ENCODE measurements at places on chromosomes 4 and X.

DNA sequence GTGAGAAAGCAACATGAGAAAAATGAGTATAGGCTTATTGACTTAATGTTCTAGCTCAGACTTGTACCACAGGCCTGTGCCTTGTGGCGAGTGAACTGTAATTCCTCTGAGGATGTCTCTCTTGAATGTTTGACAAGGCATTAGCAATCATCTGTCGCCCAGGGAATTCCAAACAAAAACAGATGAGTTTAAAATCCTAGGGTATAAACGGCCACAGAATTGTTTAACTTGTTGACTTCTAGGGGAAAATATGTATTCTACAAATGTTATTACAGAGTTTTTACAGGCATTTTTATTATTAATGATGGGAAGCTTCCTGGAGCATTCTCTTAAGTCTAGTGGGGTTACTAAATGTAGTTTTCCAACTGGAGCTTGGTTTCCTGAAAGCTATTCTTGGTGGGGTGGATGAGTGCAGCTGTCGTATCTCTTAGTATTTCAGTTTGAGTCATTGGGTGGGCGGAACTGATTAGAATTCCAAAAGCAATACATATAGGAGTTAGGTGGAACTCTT is 40.6 kb downstream of the ARHGAP10 start:
- DNase-seq: no peak

DNA sequence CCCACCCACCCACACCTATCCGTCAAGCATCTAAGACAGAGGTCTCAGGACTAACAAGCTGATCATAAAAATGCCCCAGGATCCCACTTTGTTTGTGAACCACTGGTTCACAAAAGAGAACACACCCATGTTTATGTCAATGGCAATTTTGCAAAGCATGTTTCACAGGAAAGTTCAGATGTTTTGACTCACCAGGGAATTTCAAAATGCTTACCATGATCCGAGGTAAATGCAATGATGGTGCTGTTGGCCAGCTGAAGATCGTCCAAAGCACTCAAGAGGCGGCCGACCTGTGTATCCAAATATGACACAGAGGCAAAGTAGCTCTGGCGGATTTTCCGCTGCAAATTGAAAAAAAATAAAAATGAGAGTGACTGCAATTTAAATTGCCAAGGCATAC is 15.0 kb downstream of the IDS start:
- no peak for DNase-seq

GRCh38 chrX:110421500-110422455 is 63.1 kb downstream of the RTL9 start:
- no peak for DNase-seq

DNA sequence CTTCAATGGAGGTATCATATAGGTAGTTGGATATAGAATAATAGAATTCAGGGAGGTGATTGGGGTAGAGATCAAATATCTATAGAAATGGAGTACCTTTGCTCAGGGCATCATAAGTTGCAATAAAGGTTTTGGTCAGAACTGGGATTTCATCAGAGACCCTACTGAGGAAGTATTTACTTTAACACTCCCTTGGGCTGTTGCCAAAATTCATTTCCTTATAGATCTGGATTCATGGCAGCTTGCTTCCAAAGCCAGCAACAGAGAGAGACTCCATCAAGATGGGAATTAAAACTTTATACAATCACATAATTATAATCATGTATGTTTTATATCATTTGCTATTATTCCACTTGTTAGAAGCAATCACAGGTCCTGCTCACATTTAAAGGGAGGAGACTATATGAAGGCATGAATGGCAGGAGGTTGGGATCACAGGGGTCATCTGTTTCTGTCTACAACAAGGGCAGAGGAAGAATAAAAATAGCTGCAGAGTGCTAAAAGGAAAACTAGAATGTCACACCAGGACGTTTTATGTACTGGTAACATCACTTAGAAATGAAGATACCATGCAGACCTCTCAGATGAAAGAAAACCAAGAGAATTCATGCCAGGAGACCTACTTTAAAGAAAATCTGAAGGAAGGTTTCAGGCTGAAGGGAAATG is 902.1 kb upstream of the LCORL start:
- no peak for DNase-seq

DNA sequence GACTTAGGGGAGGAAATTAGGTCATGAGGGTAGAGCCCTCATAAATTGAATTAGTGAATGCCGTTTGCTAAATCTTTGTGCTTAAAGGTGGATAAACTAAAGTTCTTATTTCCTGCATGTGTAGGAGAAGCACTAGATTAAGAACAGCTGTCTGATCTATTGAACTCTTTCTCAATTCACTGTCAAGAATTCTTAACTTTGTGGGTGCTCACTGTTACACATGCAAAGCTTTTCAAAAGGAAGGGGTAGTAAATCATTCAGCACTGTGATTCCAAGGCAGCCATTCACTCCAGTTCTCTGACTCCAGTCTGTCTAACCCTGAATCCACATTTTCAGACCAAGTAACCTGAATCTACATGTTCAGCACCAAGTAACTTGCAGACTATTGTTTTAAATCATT is 1520.1 kb downstream of the PCDH18 start:
- no peak for DNase-seq

DNA sequence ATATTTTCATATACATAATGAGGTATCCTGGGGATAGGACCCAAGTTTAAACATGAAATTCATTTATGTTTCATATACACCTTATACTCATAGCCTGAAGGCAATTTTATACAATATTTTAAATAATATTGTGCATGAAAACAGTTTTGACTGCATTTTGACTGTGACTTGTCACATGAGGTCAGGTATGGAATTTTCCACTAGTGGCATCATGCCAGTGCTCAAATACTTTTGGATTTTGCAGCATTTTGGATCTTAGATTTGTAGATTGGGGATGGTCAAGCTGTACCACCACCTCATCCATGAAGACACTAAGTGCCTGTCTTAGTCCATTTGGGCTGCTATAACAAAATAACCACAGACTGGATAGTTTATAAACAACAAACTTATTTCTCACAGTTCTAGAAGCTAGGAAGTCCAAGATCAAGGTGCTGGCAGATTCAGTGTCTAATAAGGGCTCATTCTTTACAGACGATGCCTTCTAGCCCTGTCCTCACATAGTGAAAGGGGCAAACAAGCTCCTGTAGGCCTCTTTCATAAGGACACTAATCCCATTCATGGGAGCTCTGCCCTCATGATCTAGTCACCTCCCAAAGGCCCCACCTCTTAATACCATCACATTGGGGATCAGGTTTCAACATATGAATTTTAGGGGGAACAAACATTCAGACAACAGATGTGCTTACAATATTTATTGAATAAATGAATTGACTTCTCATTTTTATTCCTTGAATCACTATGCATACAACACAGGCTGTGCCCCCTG is 9.4 kb downstream of the NUDT6 start:
- DNase-seq: no peak

- DNase-seq: no peak
Measured at GRCh38 chr4:4267981-4268380, 20.0 kb upstream of the TMEM128 start.

- no peak for DNase-seq
Measured at GRCh38 chr4:52014903-52015302, 5.3 kb downstream of the LRRC66 start.

GRCh38 chr4:79425586-79425985 is 17.6 kb upstream of the GK2 start:
- no peak for DNase-seq

GRCh38 chr4:151422854-151423253 is 13.9 kb downstream of the FHIP1A start:
- DNase-seq: no peak

DNA sequence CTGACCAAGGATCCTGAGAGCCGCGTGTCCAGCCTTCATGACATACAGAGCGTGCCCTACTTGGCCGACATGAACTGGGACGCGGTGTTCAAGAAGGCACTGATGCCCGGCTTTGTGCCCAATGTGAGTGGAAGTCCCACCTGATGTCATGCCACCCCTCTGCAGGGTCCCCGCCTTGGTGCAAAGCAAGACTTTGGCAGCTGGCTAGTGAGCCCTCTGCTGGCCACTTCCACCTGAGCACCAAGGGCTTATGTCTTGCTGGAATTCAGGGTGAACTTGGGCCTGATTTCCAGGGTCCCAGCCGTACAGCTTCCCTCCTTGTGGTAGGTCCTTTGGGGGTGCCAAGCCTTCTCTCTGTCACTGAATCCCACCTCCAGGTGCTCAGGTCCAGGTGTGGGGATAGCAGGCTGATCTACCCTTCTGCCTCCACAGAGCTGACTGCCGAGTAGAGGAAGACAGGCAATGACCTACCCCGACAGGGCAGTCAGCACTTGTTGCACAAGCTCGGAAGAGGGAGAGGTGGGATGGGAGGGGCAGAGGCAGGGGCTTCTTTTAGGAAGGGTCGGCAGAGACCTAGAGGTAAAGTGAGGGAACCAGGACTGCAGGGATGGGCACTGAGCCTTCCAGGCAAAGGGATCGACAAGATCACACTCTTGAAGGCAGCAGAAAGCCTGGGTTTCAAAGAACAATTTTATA is 248.1 kb downstream of the EVC2 start:
- DNase-seq: peak; percentile 66

DNA sequence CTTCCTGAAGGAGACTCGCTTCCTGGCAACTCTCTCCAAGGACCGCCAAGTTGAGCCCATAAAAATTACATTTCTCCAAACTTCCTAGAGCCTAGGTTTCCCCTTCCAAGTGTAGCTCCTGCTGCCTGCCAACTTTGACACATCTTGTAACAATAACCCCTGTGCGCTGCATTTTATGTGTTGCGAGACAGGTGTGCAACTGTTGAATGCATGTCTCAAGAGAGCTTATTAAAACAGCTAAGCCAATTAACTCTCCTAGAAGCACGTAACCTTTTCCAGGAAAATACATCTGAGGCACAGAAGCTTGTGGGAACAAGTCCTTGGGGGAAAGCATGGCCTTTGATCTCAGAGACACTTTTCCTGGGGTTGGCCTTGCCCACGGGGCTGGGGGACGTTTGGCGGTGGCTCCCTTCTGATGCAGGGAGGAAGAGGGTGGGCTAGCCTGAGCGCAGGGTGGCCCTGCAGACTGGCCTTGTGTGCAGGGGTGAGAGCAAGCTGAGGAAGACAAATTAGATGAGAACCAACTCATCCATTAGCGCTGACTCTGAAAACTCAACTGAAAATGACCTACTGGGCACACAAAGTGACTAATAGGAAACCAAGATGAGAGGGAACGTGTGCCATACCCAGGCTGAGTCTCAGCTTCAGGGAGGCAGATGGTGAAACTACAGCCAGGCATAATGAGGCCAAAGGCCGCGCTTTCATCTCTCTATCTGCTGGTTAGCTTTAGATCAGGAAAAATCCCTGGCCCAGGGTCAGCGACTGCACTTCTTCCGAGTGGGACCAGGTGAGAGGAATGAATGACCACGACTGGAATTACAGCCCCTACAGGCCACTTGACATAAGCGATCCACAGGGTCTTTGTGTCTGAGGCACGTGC is 75.3 kb downstream of the ENPP6 start:
- no peak for DNase-seq

GRCh38 chrX:107823456-107823855 is 2.2 kb upstream of the MID2 start:
- no peak for DNase-seq

DNA sequence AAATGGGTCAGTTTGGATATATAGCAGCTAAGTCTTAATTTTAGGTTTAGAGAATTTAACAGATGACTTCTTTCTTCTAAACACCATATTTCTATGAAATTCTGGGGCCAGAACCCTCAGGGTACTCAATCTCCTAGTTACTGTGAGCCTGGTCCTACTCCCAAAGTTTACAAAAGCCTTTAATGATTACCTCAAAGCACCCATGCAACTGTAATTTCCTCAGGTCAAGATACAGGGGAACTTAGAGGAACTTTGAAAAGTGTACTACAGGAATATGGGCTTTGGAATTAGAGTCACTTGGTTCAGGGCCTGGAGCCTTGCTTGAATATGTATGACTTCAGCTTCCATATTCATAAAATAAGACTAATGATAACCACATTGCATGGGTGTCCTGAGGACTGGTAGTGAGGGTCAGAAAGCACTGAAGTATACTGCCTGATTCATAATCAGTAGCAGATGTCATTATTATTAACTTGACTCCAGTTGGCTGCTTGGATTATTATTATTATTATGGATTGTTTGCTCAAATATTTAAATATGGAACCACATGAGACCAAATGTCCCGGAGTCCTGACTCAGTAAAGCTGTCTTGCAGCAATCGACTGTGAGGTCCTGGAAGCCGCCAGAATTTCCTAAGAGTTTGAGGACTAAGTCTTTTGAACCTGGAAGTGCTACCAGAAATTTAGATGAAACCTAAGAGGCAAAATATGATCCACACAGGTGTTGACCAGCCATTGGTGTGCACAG is 2.0 kb upstream of the ADH7 start:
- no peak for DNase-seq

DNA sequence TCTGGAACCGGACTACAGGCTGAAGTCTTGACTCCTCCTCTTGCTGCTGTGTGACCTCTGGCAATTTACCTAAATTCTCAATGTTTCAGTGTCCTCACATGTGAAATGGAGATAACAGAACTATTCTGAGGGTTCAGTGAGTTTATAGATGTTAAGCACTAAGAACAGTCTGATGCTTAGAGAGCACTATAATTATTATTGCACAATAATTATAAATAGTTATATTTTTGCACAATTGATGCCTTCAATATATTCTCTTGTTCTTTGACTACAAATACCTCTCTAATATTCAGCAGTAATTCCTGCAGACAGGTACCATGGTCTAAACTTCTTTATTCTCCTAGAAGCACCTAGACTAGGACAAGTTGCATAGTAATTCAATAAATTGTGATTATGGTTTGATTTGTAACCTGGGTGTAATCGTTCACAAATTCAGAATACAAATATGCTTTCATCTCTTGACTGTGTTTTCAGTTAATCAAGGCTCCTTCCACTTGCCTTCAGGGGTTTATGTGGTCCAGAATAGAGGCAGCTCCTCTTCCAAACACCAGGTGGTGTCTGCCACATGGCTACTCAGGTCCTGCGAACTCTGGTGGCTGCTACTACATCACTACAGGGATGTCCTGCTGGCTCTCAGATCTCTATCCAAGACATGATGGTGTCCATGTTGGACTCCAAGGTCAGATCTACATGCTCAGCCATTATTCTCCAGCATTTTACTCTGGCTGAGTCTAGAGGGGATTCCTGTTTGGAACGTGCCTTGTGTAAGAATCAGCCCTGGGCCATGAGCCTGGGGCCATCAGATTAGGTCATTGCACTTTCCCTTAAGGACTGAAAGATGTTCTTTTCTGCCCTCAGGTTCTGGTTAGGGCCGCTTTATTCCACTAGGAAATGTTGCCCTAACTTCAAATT is 103.4 kb downstream of the QRFPR start:
- peak; percentile 32 for DNase-seq

DNA sequence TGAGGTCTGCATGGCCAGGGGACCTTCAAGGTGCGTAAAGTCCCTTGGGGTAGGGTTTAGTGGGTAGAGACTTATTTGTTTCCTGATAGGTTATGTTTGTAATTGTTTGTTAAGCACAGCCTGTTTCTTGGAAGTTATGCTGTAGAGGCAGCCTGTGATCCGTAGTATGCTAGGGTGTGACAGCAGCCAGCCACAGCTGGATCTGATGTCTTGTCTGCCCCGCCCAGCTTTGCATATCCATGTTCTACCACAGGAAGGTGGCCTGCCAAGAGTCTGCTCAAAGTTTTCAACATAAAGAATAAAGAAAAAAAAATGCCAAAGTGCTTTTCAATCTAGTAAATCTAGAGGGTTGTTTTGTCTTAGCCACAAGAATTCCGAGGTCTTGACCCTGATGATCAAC is 19.1 kb upstream of the PRRG3 start:
- no peak for DNase-seq

GRCh38 chr4:24003926-24004325 is 114.1 kb upstream of the PPARGC1A start:
- DNase-seq: no peak

- DNase-seq: no peak
Measured at GRCh38 chrX:38896724-38897298, 95.6 kb downstream of the MID1IP1 start.

GRCh38 chr4:10192331-10192730 is 75.7 kb upstream of the WDR1 start:
- no peak for DNase-seq
